ENCODE measurements at places on chromosomes 5 and 9. TPM values are rescaled to one million over a fixed set of nuclear protein-coding genes. Genes with fewer than 3 reads are reported as not detected.

Gene SHOC1
- not detected for polyA plus RNA-seq

Gene FGF18
- polyA plus RNA-seq, result 0.13 TPM

Gene AP3S1
- polyA plus RNA-seq, result 18.2 TPM

Gene APBA1
- 5.0 TPM for polyA plus RNA-seq

GRCh38 chr9:103364753-103365152, 369.6 kb downstream of the CYLC2 start:
- no peak for DNase-seq

DNA sequence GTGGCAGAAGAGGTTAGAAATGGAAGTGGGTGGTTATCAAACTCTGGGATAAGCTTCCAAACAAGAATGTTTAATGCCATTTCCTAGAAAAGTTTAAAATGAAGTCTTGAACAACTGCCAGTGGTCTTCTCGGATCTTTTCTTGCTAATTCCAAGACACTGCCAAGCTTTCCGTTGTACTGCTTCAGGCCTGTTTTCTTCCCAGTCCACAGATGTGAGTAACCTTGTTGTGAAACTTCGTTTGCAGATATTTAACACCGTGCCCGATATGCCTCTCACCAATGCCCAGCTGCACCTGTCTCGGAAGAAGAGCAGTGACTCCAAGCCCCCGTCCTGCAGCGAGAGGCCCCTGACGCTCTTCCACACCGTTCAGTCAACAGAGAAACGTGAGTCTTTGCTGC, 269.8 kb downstream of the NR3C1 start:
- DNase-seq, result no peak

DNA sequence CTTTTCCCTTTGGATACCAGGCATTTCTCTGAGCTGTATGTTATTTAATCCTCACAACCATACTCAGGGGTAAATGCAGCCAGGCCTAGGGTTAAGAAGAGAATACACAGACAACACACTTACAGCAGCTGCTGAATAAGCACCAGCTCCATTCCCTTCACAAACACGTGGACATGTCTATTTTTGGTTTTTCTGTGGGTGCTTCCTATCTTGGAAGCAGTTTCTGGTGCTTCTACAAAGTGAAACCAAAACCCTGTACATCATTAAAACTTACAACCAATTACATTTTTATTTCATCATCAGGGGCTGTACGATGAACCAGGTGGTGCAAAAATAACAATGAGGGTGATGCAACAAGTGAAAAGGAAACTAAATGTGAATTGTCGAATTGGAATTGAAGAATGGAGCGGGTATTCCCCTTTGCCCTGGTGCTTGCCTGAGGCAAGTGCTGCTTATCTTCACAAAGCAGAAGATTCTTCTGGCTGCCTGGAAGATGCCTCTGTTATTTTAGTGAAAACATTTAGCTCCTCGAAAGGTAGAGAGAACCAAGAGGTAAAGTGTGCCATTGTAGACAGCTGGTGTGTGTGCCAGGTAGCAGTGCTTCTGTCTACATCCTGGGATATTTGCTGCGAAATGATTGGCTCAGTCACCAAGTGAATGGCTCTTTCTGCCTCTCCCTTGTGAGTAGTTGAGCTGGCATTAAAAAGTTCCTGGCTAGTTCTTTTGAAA, 18.6 kb upstream of the IFNB1 start:
- peak; percentile 40 for DNase-seq

GRCh38 chr9:77422969-77423368, 225.2 kb downstream of the GNA14 start:
- DNase-seq, result no peak

DNA sequence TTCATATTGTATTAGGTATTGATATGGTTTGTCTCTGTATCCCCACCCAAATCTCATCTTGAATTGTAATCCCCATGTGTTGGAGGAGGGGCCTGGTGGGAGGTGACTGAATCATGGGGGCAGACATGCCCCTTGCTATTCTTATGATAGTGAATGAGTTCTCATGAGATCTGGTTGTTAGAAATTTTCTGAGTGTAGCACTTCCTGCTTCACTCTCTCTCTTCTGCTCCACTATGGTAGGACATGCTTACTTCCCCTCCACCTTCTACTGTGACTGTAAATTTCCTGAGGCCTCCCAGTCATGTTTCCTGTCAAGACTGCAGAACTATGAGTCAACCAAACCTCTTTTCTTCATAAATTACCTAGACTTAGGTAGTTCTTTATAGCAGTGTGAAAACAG, 187.4 kb upstream of the SLC24A2 start:
- peak; percentile 63 for DNase-seq

DNA sequence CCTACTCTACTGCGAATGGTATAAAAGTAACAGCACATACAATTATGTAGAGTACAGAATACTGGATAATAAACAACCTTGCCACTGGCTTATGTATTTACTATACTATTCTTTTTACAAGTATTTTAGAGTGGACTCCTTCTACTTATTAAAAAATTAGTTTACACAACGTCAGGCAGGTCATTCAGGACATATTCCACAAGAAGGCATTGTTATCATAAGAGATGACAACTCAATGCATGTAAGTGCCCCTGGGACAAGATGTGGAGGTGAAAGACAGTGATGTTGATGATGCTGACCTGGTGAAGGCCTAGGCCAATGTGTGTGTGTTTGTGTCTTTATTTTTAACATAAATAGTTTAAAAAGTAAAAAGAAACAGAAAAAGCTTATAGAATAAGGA, 421.7 kb downstream of the CDH12 start:
- no peak for DNase-seq

- DNase-seq, result no peak
These were observed 14.3 kb upstream of the RANBP6 start for GRCh38 chr9:6029604-6030274.

DNA sequence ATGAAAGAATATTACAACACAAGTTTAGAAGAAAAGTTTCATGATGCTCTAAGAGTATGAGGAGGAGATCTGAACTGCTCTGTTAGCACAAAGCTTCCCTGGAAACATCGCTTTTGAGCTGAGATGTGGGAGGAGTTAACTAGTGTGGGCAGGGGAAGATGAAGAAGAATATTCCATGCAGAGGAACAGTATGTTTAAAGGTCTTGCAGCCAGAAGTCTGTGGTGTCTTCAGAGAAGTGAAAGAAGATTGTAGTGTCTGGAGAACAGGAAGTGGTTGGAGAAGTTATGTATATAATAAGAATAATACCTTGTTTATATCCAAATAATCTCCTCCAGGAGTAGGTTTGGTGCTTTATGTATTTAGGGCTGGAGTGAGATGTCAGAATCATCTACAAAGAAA, 406.7 kb downstream of the MAN2A1 start:
- DNase-seq, result no peak

GRCh38 chr9:98075332-98075805, 18.8 kb downstream of the NANS start:
- peak; percentile 33 for DNase-seq

GRCh38 chr5:891117-891836, 1.3 kb downstream of the BRD9 start:
- DNase-seq, result no peak

GRCh38 chr5:127821896-127822295, 118.7 kb downstream of the CCDC192 start:
- DNase-seq, result no peak

- DNase-seq, result no peak
These were observed 2118.6 kb upstream of the C9orf72 start for GRCh38 chr9:29691758-29692407.

- DNase-seq, result no peak
These were observed 25.2 kb downstream of the SKP2 start for GRCh38 chr5:36177154-36177553.

DNA sequence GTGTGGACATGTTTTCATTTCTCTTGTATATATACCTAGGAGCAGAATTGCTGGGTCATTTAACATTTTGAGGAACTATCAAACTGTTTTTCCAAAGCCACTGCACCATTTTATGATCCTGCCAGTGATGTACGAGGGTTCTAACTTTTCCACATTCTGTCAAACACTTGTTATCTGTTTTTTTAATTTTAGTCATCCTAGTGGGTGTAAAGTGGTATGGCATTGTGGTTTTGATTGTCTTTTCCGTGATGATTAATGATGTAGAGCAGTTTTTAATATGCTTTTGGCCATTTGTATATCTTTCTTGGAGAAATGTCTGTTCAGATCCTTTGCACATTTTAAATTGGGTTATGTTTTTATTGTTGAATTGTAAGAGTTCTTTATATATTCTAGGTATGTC, 107.0 kb downstream of the MELK start:
- DNase-seq, result no peak

- DNase-seq, result no peak
These were observed 171.9 kb downstream of the COMMD10 start for GRCh38 chr5:116256717-116257116.

GRCh38 chr5:154967421-154968024, 26.6 kb downstream of the MRPL22 start:
- DNase-seq, result peak; percentile 73

DNA sequence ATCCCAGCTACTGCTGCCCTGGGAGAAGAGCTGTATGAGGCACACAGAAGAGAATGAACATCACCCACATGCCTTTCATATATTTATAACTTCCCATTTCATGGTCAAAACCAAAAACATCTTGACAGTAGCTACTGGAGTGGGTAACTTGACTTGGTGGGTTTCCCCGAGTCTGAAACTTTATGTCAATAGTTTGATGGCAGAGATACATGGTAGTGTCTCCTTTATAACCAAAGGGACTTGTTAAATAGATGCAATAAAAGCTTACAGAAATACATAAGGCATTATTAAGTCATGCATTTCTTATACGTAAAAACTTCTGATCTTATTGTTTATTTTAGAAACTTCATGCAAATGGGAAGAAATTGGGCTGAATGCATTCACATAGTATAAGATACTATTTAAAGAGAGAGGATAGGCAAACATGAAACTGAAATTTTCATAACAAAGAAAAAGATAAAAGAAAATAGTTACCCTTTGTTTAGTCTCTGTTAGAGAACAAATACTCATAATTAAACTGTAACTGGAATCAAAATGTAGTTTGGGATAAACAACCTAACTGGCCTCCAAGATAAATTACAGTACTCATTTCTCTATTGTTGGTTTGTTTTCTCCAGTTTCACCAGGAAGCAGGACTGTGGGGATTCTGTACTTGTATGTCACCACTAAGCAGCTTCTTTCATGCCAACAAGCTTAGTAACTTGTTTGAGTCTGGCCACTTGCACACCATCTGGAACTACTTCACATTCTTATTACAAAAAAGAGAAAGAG, 459.3 kb upstream of the MEF2C start:
- no peak for DNase-seq

DNA sequence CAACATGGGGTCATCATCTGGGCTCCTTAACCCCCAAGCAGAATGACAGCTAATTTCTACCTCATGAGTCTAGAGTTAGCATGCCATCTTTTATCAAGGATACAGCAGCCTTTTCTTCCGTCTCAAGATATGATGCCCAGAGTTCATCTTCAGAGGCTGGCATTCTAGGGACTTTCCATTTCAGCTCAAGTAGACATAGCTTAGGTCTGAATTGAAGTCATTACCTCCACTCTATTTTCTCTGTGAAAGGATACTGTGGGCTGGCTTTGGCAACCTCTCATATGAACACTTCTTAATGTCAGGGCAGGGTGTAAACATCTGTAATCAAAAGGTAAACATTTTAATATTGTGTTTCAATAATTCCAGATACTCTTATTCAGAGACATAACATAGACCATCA, 535.7 kb downstream of the MAT2B start:
- no peak for DNase-seq

DNA sequence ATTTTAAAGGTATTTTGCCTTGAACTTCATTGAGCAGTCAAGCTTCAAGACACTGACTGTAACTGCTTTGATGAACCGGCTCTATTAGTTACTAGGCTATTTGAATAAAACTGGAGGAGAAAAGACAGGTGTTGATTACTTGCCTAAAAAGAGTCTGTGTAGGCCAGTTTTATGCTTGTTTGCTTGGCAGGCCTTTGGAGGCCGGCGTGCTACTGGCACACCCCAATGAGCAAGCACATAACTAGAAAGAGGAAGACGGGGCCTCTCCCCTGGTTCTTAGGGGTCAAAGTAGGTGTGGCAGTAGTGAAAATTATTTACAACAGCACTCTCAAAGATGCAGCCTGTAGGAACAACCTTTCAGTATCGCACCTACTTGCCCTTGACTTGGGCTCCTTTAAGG, 2.1 kb upstream of the ZFR start:
- DNase-seq, result no peak

GRCh38 chr5:65329266-65329665, 152.5 kb downstream of the ADAMTS6 start:
- peak; percentile 30 for DNase-seq
